ENCODE measurements at places on chromosomes 3 and 15. TPM values are rescaled to one million over a fixed set of nuclear protein-coding genes. Genes with fewer than 3 reads are reported as not detected.

- no peak overlapping the region for H3K27ac ChIP-seq
- H3K4me1 ChIP-seq, result peaks cover 1% of the 10 kb centered on the region
- peak; percentile 20 for DNase-seq
- H3K27me3 ChIP-seq, result no peaks in the 10 kb centered on the region
Measured at GRCh38 chr3:8986741-8987140, 23.5 kb upstream of the RAD18 start.

DNA sequence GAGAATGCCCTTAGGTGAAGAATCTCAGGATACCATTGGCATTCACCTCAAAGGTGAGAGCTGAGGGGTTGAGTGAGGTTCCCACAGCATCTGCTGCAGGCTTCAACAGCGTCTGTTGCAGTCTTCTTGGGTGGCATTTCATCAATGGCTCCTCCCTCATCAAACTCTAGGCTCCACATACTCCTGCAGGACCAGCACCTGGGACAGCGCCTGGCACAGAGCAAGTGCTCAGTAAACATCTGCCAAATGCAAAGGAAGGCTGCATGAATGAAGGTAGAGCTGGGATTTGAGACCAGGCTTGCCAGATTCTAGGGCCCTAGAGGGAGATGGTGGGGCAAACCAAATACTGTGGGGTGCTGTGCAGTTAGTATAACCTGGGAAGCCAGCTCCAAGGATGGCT is 9.6 kb downstream of the TRH start:
- H3K27ac ChIP-seq, result no peak overlapping the region
- no peak overlapping the region for H3K4me3 ChIP-seq

DNA sequence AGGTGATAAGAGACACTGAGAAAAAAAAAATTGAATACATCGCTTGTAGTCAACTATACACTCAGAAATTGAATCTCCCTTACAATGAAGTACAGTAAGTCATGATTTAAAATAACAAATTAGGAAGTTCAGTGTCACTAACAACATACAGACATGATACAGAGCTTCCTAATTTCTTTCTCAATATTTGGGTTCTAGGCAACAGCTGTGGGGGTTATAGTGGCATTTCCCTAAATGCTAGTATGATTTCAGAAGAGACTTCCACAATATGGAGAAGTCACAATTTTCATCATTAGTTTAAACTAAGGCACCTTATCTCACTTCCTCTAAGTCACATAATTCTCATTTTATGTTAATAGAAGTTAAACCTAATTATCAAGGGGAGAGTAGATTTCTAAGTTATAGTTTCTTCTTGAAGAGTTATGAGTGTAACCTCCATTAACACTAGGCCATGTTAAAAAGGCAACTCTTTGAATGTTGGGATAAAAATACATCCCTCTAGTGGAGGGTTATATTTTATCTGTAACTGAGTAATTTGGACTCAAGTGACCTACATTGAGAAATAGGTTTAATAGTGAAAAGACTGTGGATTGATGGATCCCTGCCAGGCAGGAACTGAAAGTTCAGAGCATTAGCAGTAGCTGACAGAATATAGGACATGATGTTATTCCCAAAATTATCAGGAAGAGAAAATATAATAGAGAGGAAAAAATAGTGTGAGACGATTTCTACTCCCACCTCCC is 286.0 kb upstream of the SUCLG2 start:
- peak overlapping the region; percentile 26 for H3K4me3 ChIP-seq
- peaks cover 8% of the 10 kb centered on the region for H3K4me1 ChIP-seq
- no peaks in the 10 kb centered on the region for H3K36me3 ChIP-seq
- peak overlapping the region; percentile 87 for H3K27ac ChIP-seq
- no peak for DNase-seq

DNA sequence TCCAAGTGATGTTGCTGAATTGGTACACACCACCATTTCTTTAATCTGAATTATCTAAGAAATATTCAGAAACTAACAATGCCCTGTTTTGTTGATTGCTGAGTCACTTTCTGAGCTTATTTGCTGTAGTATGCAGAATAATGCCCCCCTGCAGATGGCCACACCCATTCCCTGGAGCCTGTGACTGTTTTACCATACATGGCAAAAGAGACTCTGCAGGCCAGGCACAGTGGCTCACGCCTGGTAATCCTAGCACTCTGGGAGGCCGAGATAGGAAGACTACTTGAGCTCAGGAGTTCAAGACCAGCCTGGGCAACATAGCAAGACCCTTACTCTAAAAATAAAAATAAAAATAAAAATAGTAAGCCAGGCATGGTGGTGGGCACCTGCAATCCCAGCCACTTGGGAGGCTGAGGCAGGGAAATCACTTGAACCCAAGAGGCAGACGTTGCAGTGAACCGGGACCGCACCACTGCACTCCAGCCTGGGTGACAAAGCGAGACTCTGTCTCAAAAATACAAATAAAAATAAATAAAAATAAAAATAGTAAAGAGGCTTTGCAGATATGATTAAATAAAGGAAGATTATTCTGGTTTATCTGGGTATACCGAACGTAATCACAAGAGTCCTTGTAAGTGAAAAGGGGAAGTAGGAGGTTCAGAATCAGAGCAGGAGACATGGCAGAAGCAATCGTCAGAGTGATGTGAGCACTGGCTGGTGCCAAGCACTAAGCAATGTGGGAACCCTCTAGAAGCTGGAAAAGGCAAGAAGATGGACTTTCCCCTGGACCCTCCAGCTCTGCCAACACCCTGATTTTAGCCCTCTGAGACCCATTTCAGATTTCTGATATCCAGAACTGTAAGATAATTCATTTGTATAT is 19.0 kb downstream of the PCYT1A start:
- peaks cover 11% of the 10 kb centered on the region for H3K36me3 ChIP-seq
- no peak for DNase-seq
- H3K27ac ChIP-seq, result no peak overlapping the region
- no peak overlapping the region for H3K4me3 ChIP-seq
- H3K4me1 ChIP-seq, result no peaks in the 10 kb centered on the region

- no peak overlapping the region for H3K4me3 ChIP-seq
- no peak for DNase-seq
- peaks cover 46% of the 10 kb centered on the region for H3K4me1 ChIP-seq
- no peaks in the 10 kb centered on the region for H3K27me3 ChIP-seq
- H3K36me3 ChIP-seq, result no peaks in the 10 kb centered on the region
Measured at GRCh38 chr15:31346367-31347066, 19.9 kb downstream of the KLF13 start.

DNA sequence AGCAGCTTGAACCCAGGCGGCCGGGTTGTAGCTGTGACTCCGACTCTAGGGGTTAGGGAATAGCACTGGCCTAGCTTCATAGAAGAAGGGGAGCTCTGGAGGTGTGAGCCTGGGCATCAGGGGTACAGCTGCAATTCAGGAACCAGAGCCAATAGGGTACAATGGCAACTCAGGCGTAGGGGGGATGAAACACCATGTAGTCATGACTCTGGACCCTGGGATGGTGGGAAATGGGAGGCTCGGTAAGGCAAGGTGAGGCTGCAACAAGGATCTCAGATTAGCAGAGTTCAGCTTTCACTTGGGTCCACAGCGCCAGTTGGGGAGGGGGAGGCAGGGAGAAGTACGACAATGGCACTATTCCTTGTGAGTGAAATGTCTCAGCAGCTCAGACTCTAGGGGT is 210.2 kb upstream of the LYSMD4 start:
- no peak overlapping the region for H3K27ac ChIP-seq
- H3K4me3 ChIP-seq, result no peak overlapping the region
- no peaks in the 10 kb centered on the region for H3K36me3 ChIP-seq
- no peak for DNase-seq
- no peaks in the 10 kb centered on the region for H3K27me3 ChIP-seq

IQCH gene
- total RNA-seq, result 1.6 TPM

DNA sequence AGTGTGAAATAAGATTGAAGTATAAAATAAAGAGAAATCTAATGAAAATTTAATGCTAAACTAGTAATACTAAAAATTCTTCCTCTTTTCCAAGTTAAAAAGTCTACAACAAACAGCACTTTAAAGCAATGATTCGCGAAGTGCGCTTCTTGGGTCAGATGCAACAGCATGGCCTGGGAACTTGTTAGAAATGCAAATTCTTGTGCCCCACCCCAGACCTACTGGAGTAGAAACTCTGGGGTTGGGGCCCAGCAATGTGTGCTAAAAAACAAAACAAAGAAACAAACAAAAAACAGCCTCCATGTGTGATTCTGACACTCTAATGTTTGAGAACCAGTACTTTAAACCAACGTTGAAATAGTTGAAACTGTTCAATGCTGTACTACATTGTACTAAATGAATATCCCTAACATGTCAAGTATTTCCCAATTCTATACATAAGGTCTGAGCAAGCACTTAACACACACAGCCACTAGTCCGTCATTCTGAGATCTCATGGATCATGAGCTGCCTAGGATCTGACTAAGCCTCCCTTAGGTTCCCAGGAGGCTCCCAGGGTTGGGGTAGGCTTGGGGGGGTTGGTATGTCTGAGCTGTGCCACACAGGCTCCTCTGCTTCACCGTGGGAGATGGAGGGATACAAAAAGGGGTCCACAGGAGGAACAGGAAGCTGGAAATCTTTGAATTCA is 6.1 kb downstream of the RASGRP1 start:
- no peaks in the 10 kb centered on the region for H3K4me1 ChIP-seq
- H3K36me3 ChIP-seq, result no peaks in the 10 kb centered on the region
- H3K27ac ChIP-seq, result no peak overlapping the region
- no peaks in the 10 kb centered on the region for H3K27me3 ChIP-seq
- H3K4me3 ChIP-seq, result no peak overlapping the region

Data from liver (tissue), 10 donors.